ENCODE measurements at places on chromosomes 3 and 15.

GRCh38 chr15:92122259-92122658 lies 268.8 kb downstream of the SLCO3A1 start:
- DNase-seq, result no peak

GRCh38 chr15:57223345-57223744 lies 153.0 kb upstream of the CGNL1 start:
- no peak for DNase-seq

GRCh38 chr15:54571576-54571975 lies 593.3 kb downstream of the UNC13C start:
- no peak for DNase-seq

DNA sequence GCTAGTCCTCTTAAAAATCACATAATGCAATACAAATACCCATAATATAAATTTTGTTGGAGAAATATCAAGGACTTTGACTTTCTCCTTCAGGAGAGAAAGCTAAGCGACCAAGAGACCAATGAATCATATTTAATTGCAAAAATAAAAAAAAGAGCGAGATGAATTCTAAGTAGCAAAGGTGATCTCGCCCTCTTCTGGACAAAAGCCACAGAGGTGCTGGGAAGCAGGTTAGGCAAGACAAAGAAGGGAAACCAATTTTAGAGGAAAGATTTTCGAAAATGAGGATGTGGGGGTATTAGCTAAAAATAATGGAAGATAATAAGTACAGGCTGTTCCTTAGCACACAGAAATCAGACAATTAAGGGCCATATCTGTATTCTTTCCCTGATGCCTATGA lies 111.4 kb upstream of the PLAAT1 start:
- DNase-seq, result no peak

- DNase-seq, result no peak
These were observed 18.9 kb downstream of the MELTF start for GRCh38 chr3:197010556-197011351.
